ENCODE measurements at places on chromosomes 5 and 9.

DNA sequence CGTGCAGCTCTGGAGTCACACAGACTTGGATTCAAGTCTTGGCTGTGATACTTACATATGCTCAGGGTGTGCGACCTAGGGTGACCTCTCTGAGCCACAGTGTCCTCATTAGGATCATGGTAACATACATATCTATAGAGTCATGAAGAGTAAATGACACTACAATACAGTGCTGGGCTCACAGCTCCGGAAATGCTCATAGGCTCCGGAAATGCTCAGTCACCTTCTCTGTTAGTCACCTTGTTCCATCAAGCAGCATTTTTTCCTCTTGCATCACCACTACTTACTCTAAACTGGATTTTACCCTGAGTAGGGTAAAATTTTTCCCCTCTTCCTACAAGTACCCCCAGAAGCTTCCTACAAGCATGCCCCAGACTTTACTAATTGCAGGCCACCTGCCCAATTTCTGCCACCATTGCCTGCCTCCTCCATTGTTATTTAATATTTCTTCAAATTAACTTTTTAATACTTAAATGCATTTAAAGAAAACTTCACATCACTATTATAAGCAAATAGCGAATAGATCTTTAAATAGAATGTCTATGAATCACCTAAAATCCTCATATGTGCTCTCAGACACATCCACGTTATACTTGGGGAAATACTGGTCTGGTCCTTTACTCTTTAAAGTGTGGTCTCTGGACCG, 147.6 kb upstream of the SPRY4 start:
- DNase-seq: no peak

DNA sequence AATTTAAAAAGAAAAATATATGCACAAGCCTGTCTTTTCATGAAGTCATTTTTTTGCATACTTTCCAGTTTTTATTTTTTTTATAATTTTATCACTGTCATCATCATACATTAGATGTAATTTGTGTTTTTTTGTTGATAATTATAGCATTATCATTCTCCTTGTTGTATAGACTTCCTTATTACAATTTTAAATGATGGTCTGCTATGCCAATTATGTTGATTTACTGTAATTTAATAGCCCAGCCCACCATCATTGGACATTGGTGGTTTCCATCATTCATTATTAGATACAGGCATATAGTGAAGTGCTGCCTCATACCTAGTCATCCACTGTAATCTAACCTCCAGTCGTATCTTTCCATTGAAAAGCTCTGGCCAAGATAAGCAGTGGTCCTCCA, 3.8 kb upstream of the TJP2 start:
- DNase-seq: no peak

DNA sequence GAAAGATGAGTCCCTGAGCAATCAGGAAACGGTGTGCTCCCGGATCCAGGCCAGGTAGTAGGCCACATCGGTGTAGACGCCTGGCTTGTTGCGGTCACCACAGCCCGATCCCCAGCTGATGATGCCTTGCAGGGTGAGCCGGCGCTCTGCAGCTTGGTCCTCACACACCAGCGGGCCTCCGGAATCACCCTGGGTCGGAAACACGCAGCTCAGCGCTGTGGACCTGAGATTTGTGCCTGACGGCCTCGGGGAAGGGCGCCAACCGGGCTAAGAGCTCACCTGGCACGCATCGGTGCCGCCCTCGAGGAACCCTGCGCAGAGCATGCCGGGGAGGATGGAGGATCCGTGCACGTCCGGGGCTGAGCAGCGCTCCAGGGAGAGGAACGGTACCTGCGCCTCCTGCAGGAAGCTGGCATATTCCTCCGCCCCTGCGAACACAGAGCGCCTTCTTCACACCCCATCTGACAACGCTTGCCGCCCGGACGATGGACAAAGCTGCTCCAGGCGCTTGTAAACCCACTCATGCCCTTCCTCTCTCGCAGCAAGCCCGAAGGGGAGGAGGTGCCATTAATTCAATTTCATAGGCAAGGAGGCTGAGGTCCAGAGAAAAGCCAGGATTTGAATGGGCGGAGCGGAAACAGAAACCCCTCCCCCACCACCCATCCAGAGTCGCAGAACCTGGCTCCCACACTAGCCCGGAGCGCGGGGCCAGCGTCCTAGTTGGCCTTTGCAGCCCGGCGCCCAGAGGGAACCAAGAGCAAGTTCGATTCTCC, 2.0 kb upstream of the PFN3 start:
- no peak for DNase-seq

DNA sequence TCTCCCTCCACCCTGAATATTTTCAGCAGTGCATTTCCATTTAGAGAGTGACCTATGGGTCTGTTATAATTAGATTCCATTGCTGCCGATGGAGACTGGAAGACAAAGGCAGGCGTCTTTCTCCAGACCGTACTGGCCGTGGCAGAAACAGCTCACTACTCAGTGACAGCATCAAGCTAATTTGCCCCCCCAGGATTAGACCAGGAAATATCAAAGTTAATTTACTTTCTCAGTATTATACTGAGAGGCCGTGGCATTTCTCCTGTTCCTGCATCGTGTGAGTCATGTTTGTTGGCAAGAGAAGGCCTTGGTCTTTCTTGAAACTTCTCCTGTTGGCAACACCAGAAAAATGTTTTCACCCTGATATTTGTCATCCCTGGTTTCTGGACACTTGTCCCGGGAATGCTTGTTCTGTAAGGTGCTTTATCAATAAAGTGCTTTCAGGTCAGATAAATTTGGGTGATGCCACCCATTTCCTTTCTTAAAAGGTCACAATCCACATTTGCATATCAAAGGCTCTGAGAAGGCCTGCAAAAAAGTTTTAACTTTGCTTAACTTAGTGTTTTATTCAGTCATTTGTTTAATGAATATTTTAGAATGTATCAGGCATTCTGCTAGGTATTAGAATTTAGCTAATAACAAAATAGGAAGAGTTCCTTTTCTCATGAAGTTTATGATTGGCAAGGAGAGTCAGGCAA, 28.4 kb downstream of the SV2C start:
- DNase-seq: no peak

- no peak for DNase-seq
Measured at GRCh38 chr5:6638236-6638635, 5.0 kb downstream of the SRD5A1 start.

- no peak for DNase-seq
Measured at GRCh38 chr9:91898451-91899218, 51.4 kb downstream of the ROR2 start.

GRCh38 chr5:83927140-83927733, 206.6 kb upstream of the HAPLN1 start:
- DNase-seq: peak; percentile 19

DNA sequence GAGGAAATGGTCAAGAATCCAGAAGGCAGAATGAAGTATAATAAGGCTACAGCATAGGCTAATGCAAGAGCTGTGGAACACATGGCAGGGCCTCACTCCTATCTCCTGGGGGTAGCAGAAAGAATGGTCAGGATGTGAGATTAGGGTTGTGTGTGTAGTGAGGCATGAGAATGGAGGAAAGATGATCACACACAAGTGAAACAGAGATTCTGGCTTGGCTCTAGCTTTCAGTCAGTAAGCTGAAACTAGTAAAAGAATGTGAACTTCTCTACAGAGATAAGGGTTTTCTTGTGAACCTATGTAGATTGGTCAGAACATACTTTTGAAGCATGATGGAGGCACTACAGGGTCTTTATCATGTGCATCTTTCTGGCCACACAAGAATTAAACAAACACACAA, 298.8 kb downstream of the ASTN2 start:
- DNase-seq: no peak

DNA sequence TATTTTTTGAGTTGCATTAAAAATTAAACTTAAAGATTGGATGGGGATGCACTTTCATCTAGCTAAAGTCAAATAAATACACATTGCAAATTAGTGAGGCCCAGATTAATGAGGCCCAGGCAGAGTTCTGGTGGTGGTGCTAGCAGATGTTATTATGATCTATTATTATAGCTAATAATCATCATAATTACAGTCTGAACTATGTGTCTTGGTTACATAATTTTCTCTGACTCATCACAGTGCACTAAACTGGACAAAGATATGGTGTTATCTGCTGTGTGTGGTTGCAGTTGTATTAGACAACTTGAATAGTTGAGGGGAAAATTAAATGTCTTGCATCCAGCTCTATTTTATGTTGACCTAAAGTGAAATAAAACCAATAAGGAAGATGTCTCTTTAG, 568.8 kb downstream of the TLR4 start:
- DNase-seq: no peak

DNA sequence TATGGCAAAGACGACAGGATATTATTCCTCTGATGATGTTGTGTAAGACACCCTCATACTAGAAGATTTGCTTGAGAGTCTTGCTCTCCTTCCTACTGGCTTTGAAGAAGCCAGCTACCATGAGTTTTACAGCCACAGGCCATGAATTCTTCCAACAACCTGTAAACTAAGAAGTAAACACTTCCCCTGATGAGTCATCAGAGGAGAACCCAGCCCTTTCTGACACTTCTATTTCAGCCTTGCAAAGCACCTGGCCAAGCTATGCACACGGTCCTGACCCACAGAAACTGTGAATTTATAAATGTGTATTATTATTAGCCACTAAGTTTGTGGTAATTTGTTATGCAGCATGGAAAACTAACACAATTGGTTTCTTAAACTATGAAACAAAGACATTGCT, 288.8 kb upstream of the ADAMTSL1 start:
- no peak for DNase-seq

DNA sequence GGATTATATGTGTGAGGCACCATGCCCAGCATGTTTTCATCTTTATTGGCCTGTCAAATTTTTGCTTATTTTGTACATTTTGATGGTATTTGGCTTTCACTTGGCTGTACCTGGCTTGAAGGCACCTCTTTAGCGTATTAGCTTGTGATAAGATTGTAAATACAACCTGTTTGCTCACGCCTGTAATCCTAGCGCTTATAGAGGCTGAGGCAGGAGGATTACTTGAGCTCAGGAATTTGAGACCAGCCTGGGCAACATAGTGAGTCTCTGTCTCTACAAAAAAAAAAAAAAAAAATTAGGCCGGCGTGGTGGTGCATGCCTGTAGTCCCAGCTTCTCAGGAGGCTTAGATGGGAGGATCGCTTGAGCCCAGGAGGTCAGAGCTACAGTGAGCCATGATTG, 11.3 kb downstream of the SEC24A start:
- no peak for DNase-seq

- DNase-seq: no peak
Measured at GRCh38 chr9:627336-627970, 214.0 kb upstream of the DMRT1 start.

- no peak for DNase-seq
Measured at GRCh38 chr5:137575211-137575610, 76.1 kb upstream of the SPOCK1 start.

DNA sequence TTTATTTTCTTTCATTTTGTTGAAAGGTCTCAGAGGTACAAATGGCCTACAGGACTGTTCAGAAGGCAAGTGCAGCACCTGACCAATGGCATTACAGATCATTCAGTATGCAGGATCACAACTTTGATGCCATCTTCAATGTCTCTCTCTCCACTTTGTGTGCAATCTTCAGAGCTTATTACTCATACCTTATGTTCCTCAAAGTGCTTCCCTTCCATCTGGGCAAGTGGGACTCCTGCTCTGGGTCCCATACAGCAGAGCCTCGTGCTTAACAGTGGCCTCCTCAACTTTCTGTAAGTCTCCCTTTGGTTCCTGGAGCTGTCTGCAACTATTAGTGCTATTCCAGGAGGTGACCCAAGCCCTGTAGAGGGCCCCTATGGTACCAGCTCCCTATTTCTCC, 358.4 kb upstream of the RPS23 start:
- no peak for DNase-seq

- no peak for DNase-seq
Measured at GRCh38 chr9:110356639-110357395, 19.2 kb upstream of the TXNDC8 start.

GRCh38 chr5:170597109-170597751, 93.4 kb downstream of the KCNIP1 start:
- DNase-seq: peak; percentile 51

DNA sequence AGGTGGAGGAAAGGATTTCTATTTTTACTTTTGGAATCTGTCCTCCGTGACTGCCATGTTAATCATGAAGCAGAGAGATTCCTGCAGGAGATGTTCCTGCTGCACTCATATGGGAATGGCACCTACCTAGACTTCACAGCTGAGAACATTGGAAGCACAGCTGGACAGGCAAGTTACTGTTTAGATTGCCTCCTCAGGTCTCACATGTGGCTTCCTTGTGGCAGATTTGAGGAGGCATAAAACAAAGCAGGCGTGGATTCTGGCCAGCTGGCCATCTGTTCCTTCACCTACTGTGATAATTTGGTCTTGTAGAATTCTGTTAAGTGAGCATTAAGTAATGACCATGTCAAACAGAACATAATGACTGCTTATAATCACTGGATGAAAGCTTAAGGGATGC, 193.4 kb downstream of the EDIL3 start:
- DNase-seq: no peak

DNA sequence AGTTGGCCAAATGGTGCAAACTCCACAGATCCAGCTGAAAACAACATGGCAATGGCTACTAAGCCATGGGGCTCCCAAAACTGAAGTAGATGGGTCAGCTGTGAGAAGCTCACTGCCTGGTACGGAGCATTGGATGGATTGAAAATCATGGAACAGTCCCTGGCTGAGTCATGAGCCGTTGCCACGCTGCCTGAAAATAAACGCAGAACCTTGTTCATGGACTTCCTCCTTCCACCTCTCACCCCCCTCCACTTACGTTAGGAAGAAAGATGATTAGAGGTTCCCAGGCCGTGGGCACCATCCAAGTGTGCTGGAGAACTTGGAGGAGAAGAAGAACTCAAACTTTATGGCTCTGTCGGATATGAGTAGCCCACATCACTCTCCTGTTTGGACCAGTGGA, 6.8 kb upstream of the DIPK1B start:
- no peak for DNase-seq

DNA sequence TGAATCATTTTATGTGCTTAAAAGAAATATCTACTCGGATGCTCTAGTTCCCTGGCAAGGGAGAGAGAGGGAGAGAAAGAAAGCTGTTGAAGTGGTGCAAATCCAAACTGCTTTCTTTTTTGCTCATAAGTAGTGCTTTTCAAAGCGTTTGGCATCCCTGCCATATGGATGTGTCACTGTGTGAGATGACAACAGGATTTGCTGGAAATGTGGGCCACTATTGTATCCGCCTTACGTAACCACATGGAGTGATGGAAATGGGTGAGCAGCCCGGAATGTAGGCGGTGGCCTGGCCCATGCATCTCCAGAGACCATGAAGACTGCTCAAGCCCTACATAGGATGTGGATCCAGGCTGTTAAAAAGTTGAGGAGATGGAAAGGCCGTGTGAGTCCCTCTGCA, 30.8 kb downstream of the TJP2 start:
- no peak for DNase-seq

GRCh38 chr5:41503310-41503709, 7.1 kb downstream of the PLCXD3 start:
- DNase-seq: no peak

All from hindlimb muscle (tissue), 1 donor.